ENCODE measurements at places on chromosomes 7 and 10.
A peak's percentile ranks its signal among the peaks of the same experiment; 100 is the strongest.

- no peak for DNase-seq
Observed at GRCh38 chr7:99381664-99382075, 7.1 kb downstream of the ARPC1B start.

GRCh38 chr7:127516320-127516719, 69.1 kb downstream of the GCC1 start:
- DNase-seq, result no peak

DNA sequence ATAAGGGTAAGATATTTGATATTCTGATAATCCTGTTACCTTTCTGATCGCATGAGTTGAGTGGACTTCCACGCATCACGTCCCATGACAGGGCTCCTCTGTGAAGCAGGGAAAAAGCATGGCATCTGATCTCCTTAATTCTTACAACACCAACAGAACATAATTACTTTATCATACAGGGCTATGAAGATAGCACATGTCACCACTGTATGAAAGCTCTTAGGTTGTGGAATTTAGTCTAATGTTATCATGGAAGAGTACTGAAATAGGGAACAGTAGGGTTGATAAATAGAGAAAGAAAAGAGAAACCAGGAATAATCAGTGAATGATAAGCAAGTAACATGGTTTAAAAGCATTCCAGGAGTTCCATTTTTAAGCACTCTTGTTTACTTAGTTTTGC, 212.0 kb downstream of the CACNB2 start:
- no peak for DNase-seq

- no peak for DNase-seq
Observed at GRCh38 chr7:64868499-64868898, 34.6 kb upstream of the ZNF273 start.

GRCh38 chr7:94394437-94395140, at the start of gene COL1A2:
TSS of gene COL1A2 (plus strand) at chr7:94394895. CDS start at chr7:94395032, 137 bp downstream.
- DNase-seq, result peak; percentile 61

- DNase-seq, result no peak
Observed at GRCh38 chr10:19815731-19816410, 361 bp upstream of the PLXDC2 start.

- DNase-seq, result no peak
Observed at GRCh38 chr7:157211690-157212089, 73.0 kb downstream of the UBE3C start.

DNA sequence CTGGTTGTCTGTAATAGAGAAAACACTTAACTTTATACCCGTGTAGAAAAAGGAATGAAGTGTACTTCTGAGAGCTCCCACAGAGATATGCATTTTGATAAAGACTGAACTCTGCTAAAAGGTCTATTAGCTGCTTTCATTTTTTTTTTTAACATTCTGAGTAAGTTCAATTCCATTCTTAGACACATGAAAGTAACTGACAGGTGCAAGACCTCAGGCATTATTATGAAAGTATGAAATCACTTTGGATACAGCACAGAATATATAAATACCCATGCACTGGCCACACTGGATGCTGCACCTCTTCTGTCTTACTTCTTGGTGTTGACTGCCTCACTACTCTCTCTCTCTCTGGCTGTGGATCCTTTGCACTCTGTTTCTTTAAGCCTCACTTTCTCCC, 46.2 kb downstream of the VWDE start:
- DNase-seq, result no peak

- no peak for DNase-seq
Observed at GRCh38 chr7:90599038-90599437, 2.9 kb downstream of the CDK14 start.

- DNase-seq, result no peak
Observed at GRCh38 chr10:11260170-11260569, 242.5 kb downstream of the CELF2 start.

GRCh38 chr7:103120362-103120761, 28.5 kb downstream of the NAPEPLD start:
- no peak for DNase-seq

DNA sequence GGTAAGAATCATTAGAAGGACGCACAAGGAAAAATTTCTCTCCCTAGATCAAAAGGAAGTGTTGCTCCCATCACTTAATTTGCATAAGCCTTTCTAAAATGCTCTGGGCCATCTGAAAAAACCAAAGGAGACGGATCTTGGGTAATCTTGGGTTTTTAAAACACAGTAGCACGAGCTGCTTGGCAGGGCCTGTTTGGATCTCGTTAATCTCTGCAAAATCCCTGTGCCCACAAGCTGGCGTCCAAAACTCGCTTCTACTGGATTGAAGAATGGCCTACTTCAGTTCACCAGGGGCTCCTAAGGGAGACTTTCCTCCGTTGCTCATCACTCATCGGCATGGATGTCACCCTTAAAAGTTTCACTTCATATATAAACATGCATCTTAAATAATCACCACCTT, 128.6 kb downstream of the RNF216 start:
- DNase-seq, result no peak

Data from activated CD8-positive, alpha-beta memory T cell treated with anti-CD3 and anti-CD28 coated beads for 24 hours (primary cell).